ENCODE measurements at places on chromosomes 11 and 22. TPM values are rescaled to one million over a fixed set of nuclear protein-coding genes. Genes with fewer than 3 reads are reported as not detected.
A peak's percentile ranks its signal among the peaks of the same experiment; 100 is the strongest.

The PPP1CA gene
- total RNA-seq: 361 TPM

The NAALAD2 gene
- total RNA-seq: not detected

The FAM181B gene
- 0.69 TPM for total RNA-seq

The HEPHL1 gene
- total RNA-seq: not detected

The MFNG gene
- total RNA-seq: 7.1 TPM

The ANO5 gene
- 1.7 TPM for total RNA-seq

DNA sequence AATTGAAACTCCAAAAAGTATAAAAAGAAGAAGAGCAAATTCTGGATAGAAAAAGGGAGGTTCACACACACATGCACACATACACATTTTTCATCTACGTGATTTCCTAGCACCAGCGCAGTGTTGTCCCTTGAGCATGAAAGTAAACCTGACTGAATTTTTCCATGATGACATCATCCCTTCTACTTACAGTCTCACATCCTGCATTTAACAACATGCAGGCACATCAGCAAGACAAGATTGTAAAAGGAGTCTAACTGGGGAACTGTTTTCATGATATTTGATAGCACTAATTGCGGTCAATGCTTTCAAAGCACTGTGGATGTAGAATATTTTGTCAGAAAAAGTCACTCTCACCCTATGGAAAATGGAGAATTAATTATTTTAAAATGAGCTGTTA is 36.6 kb downstream of the GAS2 start:
- no peak overlapping the region for H3K4me3 ChIP-seq
- no peaks in the 10 kb centered on the region for H3K4me1 ChIP-seq
- peak; percentile 80 for DNase-seq
- H3K27me3 ChIP-seq: no peaks in the 10 kb centered on the region

GRCh38 chr22:18024956-18025720 is 777 bp upstream of the MICAL3 start:
- H3K4me3 ChIP-seq: peak overlapping the region; percentile 65
- H3K27ac ChIP-seq: no peak overlapping the region
- peaks cover 3% of the 10 kb centered on the region for H3K4me1 ChIP-seq
- DNase-seq: no peak

- H3K4me1 ChIP-seq: peaks cover 41% of the 10 kb centered on the region
- peak overlapping the region; percentile 89 for H3K27ac ChIP-seq
- no peak for DNase-seq
- no peaks in the 10 kb centered on the region for H3K27me3 ChIP-seq
- no peaks in the 10 kb centered on the region for H3K36me3 ChIP-seq
Measured at GRCh38 chr11:47980907-47981621, 705 bp downstream of the PTPRJ start.

DNA sequence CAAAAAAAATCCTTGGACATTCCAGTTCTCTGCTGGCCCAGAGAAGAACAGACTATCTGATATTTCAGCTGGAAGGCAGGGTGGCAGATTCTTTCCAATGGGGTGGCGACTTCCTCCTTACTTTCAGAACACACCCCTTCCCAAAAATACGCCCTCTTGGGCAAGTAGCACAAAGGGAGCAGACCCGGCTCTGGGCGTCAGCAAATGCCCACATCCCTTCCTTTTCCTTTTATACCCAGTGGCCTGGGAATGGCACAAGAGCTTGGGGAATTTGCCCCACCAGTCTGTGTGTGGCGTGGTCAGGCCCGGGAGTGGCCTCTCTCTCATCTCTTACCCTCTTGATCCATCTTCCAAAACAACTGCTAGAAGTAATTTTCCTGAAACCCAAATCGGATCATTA is 33.0 kb upstream of the NUP160 start:
- H3K36me3 ChIP-seq: no peaks in the 10 kb centered on the region
- DNase-seq: no peak
- no peaks in the 10 kb centered on the region for H3K27me3 ChIP-seq

GRCh38 chr22:40366068-40366467 is 4.3 kb upstream of the SGSM3 start:
- H3K4me1 ChIP-seq: no peaks in the 10 kb centered on the region
- no peak overlapping the region for H3K4me3 ChIP-seq
- no peak for DNase-seq
- H3K36me3 ChIP-seq: peaks cover 27% of the 10 kb centered on the region
- H3K27me3 ChIP-seq: no peaks in the 10 kb centered on the region

DNA sequence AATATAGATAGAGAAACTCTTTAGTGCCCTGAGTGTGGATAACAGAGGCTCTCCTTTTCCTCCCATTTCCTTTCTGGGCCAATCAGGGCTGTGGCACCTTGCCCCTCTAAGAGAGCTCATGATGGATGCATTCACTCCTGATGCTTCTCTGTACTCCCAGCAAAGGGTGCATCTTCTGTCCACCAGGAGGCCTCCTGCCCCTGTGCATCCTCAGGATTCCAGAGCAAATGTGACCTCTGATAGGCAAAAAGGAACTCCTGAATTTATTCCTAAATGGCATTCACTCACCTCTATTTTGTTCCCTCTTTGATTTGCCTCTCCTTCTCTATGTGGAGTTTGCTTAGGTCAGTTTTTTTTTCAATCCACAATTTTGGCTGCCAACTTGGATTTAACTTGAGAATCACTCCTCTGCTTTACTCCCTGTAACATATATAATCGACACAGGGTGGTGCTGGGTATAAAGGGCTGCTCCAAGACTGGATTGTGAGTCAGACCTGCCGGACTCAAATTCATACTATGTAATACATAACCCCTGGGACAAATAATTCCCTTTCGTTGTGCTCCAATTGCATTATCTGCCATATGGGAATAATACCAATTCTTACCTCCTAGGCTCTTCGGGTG is 1.1 kb upstream of the MRGPRX4 start:
- peak; percentile 15 for DNase-seq
- H3K36me3 ChIP-seq: no peaks in the 10 kb centered on the region
- no peak overlapping the region for H3K4me3 ChIP-seq
- H3K27ac ChIP-seq: no peak overlapping the region

DNA sequence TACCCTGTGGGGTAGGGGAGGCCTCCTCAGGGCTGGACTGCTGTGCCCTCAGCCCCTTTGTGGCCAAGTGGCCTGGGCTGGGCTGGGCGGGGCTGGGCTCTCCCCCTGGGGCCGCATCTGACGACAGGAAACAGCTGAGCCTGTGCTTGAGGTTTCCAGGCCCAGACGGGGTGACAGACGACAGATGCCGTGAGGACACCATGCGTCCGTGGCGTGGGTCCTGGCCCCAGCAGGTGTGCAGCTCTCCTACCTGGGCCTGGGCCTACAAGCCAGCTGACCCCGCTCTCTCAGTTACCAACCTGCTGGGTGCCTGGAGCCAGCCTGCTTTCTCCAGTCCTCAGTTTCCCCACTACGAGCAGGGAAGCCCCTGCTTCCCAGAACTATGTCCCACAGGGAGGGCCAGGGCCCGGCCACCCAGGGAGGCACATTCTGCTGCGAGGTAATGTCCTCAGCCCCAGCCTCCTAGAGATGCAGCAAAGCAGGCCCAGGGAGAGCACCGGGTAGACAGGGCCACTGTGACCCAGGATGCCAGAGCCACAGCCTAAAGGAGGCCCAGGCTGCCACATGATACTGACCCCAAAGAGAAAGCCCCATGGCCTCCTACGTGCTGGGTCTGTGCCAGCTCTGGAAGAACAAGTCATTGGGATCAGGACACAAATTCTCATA is 181.3 kb downstream of the IGLL1 start:
- no peaks in the 10 kb centered on the region for H3K27me3 ChIP-seq
- H3K4me3 ChIP-seq: no peak overlapping the region
- no peaks in the 10 kb centered on the region for H3K4me1 ChIP-seq
- H3K27ac ChIP-seq: no peak overlapping the region
- DNase-seq: no peak

- H3K27ac ChIP-seq: 0 out of 2 replicates have a peak overlapping the region, but pooled peaks have one; percentile 31
- no peak overlapping the region for H3K4me3 ChIP-seq
- no peaks in the 10 kb centered on the region for H3K36me3 ChIP-seq
- H3K27me3 ChIP-seq: no peaks in the 10 kb centered on the region
- no peaks in the 10 kb centered on the region for H3K4me1 ChIP-seq
Measured at GRCh38 chr11:121476379-121477032, 23.7 kb upstream of the SORL1-AS1 start.

DNA sequence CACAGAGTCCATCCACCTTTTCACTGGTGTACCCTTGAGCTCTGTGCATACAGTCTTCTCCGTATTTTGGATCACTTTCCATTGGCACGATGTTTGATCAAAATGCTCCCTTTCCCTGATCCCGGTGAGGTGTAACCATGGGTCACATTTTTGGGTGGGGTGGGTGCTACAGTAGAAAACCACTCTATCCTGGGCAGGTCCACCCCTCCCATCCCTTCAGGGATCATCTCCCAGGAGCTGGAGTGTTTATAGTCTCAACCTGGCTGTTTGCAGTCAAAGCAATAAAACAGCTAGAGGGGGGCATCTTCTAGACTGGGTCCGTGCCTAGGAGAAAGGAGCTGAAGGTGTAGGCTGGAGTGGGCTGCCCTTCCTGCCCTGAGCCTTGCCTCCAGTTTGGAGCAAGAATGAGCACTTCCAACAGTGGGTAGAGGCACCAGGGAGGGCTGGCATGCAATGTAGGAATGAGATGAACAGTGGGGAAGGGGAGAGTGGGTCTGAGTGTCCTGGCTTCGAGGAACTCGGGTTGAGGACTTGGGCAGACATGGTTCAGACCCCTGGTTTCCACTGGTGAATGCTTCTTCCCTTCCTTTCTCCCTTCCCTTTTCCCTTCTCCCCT is 38.8 kb downstream of the RNF141 start:
- no peaks in the 10 kb centered on the region for H3K4me1 ChIP-seq
- DNase-seq: no peak
- no peak overlapping the region for H3K4me3 ChIP-seq
- H3K27me3 ChIP-seq: no peaks in the 10 kb centered on the region
- H3K36me3 ChIP-seq: no peaks in the 10 kb centered on the region

DNA sequence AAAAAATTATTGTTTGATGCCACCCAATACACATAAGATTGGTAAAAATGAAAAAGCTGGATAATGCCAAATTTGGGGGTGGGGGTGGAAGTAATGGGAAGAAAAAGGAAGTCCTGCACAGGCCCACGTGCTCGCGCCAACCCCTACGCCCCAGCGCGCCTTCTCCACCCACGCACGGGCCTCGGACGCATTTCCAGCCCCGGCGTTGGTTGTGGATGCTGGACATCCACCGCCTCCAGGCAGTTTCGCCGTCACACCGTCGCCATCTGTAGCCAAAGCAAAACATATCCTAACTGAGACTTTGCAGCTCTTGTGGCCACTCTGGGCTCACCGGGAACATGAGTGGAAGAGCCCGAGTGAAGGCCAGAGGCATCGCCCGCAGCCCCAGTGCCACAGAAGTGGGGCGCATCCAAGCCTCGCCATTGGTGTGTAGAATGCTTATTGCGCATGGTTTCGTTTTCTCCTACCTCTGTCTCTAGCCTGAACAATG is at the start of gene PIWIL4:
Gene PIWIL4, plus strand, starts transcription at position 188 of the 490 bp plus-strand sequence. Its CDS starts 151 bp downstream, at position 339.
- peaks cover 5% of the 10 kb centered on the region for H3K4me1 ChIP-seq
- H3K27ac ChIP-seq: no peak within 1 kb of the TSS
- DNase-seq: no peak
- no peaks in the 10 kb centered on the region for H3K27me3 ChIP-seq
- H3K36me3 ChIP-seq: no peaks in the 10 kb centered on the region

DNA sequence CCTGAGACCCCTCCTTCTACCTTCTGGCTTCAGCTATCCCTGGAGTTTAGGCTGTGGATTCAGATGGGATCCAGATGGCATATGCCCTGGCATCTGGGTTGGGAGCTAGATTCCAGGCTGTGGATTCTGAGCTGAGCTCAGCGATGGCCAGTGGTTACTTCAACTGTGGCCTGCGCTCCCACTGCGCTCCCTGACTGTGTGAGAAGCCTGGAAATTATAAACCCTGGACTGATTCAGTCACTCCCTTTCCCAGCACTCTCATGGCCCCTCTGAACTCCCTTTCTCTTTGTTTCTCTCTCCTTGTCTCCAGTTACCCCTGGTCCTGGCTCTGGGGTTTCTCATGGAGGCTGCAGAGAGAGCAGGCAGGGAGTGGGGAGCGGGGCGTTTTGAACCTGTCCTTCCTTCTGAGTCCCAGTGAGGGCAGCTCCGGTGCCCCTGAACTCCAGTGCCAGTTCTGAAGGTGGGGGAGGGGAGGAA is 4.8 kb downstream of the ARHGEF17 start:
- no peaks in the 10 kb centered on the region for H3K27me3 ChIP-seq
- peaks cover 55% of the 10 kb centered on the region for H3K4me1 ChIP-seq
- no peaks in the 10 kb centered on the region for H3K36me3 ChIP-seq

GRCh38 chr22:30305519-30305905 is 16.2 kb upstream of the CASTOR1 start:
- H3K27ac ChIP-seq: no peak overlapping the region
- H3K36me3 ChIP-seq: no peaks in the 10 kb centered on the region
- peaks cover 19% of the 10 kb centered on the region for H3K4me1 ChIP-seq
- no peaks in the 10 kb centered on the region for H3K27me3 ChIP-seq
- DNase-seq: no peak

- H3K27ac ChIP-seq: no peak overlapping the region
- H3K4me3 ChIP-seq: no peak overlapping the region
- H3K27me3 ChIP-seq: no peaks in the 10 kb centered on the region
- no peak for DNase-seq
- H3K36me3 ChIP-seq: no peaks in the 10 kb centered on the region
Measured at GRCh38 chr11:23727794-23728193, 769.1 kb upstream of the LUZP2 start.

- no peaks in the 10 kb centered on the region for H3K27me3 ChIP-seq
- no peak overlapping the region for H3K4me3 ChIP-seq
- peaks cover 24% of the 10 kb centered on the region for H3K4me1 ChIP-seq
- no peaks in the 10 kb centered on the region for H3K36me3 ChIP-seq
- peak; percentile 87 for DNase-seq
- H3K27ac ChIP-seq: peak overlapping the region; percentile 77
Measured at GRCh38 chr11:34654483-34655334, 33.8 kb downstream of the EHF start.

GRCh38 chr11:43601511-43601910 is 79.0 kb upstream of the HSD17B12 start:
- no peak overlapping the region for H3K4me3 ChIP-seq
- H3K27me3 ChIP-seq: peaks cover 2% of the 10 kb centered on the region
- H3K27ac ChIP-seq: no peak overlapping the region

DNA sequence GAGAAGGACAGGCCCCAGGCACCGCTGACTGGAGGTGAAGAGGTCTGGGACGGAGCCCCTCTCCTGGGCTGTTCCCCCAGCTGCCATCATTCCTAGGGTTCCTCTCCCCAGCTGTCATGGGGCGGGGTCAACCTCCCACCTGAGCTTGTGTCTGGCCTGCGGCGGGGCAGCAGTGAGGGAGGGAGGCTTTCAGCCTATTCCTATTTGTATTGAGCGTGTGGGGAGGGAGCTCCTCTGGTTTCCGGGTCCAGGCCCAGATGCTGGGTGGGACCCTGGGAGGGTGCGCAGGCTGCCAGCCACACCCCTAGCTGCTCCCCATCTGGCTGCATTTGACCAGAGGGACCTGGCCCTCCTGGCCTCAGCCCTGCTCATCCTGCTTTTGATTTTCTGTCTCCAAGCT is 13.7 kb downstream of the TSPAN4 start:
- no peak overlapping the region for H3K4me3 ChIP-seq
- H3K36me3 ChIP-seq: no peaks in the 10 kb centered on the region
- H3K27ac ChIP-seq: no peak overlapping the region
- H3K4me1 ChIP-seq: peaks cover 44% of the 10 kb centered on the region
- no peaks in the 10 kb centered on the region for H3K27me3 ChIP-seq

DNA sequence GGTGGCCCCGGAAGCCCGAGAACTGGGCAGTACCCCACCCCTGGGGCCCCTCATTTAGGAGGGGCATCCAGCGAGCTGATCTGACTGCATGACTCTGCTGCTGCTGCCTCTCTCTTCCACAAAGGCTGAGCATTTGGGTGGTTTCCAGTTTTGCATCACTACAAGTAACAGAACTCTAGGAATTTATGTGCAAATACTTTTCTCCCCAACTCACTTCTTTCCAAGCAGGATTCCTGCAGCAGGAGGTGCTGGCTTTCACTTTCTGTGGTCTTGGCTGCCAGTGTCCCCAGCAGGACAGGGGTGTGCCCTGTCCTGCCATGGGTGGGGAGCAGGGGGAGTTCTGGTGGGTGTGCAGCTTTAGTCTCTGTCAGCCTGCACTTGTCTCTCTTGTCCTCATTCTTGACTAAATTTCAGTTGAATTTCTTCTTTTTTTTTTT is 21.2 kb downstream of the UPB1 start:
- H3K4me3 ChIP-seq: no peak overlapping the region
- no peak for DNase-seq
- no peaks in the 10 kb centered on the region for H3K27me3 ChIP-seq
- no peaks in the 10 kb centered on the region for H3K36me3 ChIP-seq

All from Panc1 (cell line).